GM13976 (cell line): ENCODE measurements at places on chromosomes 13 and 19.
A peak's percentile ranks its signal among the peaks of the same experiment; 100 is the strongest.

DNA sequence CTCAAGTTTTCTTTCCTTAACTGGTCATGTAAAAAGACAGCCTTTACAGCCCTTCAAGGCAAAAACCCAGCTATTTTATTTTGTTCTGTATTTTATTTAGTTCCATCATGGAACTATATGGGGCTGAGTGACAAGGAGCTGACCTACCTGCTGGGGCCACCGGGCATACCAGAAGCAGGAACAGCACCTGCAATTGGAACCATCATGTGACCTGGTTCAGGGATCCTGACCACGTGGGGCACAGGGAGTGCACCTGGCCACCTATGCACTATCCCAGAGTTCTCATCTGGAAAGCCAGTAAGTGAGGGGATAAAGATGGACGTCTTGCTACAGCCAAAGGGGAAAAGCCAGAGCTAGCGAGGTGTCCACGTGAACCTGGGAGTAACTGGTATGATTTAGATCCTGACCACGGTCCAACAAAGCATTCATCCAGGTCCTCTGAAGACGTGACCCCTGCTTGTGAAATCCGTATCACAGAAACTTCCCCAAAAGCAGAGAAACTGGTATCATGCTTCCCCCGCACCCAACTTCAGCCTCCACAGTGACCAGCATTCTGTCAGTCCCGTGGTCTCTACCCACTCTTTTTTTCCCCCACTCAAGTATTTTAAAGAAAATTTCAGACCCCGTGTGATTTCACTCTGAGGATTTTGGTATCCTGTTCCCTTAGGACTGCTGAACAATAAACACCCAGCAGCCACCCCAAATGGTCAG is 40.5 kb upstream of the SLC15A1 start:
- DNase-seq: no peak

- DNase-seq: peak; percentile 53
These were observed 988 bp downstream of the LRRC4B start for GRCh38 chr19:50567052-50567841.

- no peak for DNase-seq
These were observed 81.6 kb upstream of the TM9SF2 start for GRCh38 chr13:99419591-99420243.

DNA sequence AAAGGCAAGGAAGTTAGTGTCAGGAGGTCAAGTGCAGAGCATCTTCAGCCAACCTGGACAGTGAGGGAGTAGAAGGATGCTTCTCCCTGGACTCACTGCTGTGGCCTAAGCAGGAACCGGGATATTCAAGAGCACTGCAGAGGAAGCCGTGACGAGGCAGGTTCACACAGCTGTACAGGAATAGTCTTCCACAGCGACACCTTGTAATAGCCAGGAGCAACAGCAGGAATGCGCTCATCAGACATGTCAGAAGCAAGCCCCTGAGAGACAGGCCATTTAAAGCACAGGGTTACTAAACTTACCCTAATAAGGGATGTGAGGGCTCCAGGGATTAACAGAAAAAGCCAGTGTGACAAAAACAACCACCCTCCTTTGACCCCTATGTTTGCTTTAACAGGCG is 3.5 kb upstream of the MED26 start:
- no peak for DNase-seq

GRCh38 chr19:33064792-33065550 is at the start of gene RHPN2:
RHPN2 (minus strand) TSS chr19:33064888; CDS start chr19:33064852, 36 bp downstream.
- DNase-seq: peak; percentile 94

- no peak for DNase-seq
These were observed 10.3 kb upstream of the GARIN5A start for GRCh38 chr19:50486823-50487515.
